NCI-H2171 (cell line): ENCODE measurements at places on chromosomes 5 and 9.

GRCh38 chr9:14313951-14314423 is at the start of gene NFIB:
NFIB (minus strand) TSS chr9:14314141; CDS start chr9:14313511, 630 bp downstream.
- peak; percentile 42 for DNase-seq

GRCh38 chr5:8098081-8098480 is 229.1 kb downstream of the MTRR start:
- DNase-seq, result no peak

DNA sequence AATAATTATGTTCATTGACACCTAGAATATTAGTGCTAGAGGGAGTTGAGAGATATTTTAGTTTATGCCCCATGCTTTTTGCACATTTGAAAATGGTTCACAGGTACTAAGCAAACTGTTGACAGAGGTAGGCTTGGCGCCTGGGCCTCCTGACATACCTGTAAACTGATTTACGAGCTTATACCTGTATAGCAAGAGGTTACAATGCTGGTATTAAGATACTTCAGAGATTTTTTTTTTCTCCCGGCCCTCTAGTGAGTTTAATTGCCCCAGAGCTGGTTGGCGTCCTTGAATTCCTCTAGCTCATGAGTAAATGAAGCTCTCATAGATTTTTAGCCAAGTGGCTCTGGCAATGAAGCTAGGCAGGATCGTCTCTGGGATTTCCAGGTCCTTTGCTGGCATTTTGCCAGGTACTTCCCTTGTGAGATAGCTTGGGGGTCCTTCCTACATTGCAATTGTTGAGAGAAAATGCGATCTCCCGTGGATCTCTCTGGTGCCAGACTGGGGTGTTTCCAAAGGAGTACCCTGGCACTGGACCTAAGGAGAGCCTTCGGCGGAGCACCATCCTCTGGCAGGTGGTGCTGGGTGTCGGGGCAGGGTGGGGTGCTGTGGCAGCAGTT is 9.0 kb downstream of the SLC36A1 start:
- no peak for DNase-seq

DNA sequence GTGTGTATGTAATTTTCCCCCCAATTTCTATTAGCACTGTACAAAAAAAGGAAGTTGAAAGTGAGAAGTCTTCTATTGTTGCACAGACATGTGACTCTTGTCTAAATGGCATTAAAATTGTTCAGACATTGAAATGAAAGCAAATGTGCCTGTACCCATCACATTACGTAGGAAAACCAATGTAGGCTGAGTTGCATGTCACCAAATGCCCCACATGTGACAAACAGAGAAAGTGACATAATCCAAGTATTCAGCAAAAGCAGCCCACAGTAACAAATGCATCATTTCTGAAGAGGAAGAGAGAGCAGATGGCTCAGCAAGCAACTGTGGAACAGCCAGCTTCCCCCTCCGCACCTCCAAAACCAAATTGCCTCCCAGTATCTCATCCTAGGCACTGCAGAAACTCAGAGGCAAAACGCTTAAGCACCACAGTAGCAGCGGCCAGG is 161.5 kb upstream of the NR4A3 start:
- no peak for DNase-seq

GRCh38 chr9:99341686-99342085 is 119.6 kb downstream of the SEC61B start:
- DNase-seq, result no peak

GRCh38 chr9:115445655-115446054 is 327.7 kb upstream of the TNC start:
- DNase-seq, result no peak

- no peak for DNase-seq
These were observed 76.2 kb downstream of the ARHGAP26 start for GRCh38 chr5:142846406-142846805.

DNA sequence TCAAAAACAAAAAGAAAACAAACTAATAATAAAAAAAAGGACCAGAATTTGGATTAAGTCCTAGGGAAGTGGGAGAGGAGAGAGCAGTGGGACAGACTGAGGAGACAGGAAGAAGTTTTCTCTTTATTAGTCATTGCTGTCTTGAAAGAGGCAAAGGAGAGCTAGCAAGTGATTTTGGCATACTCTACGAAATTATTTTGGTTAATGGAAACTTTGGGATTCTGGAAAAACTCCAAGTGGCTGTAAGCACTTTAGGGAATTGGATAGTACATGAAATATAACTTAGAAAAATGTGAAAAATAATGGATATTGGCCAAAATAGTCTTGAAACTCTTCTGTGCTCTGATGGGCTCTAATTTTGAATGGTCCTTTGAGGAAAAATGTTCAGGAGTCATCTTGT is 1641.8 kb upstream of the WWC1 start:
- DNase-seq, result no peak

GRCh38 chr5:37751227-37751626 is 88.6 kb downstream of the GDNF start:
- DNase-seq, result no peak

DNA sequence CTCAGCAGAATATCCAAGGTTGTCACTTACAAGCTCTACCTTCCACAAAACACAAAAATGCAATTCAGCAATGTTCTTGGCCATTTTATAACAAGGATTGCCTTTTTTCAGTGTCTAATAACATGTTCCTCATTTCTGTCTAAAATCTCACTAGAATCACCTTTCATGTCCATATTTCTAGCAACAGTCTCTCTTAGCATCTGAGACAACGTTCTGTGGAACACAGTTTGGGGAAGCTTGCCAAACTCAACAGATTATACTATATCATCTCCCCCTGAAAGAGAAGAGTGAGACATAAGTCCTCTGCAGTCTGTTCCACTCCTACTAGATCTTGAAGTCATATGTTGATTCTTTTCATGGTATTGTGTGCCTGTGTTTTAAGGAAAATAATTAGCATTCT is 70.7 kb downstream of the F2RL2 start:
- no peak for DNase-seq

- no peak for DNase-seq
These were observed 5.6 kb upstream of the C5 start for GRCh38 chr9:121055642-121056143.
